Left cardiac atrium (tissue), 4 donors: ENCODE measurements at places on chromosomes 16 and 17.

GRCh38 chr17:16975744-16976625 lies 4.1 kb upstream of the TNFRSF13B start:
- no peak for DNase-seq

- DNase-seq: peak; percentile 63
Measured at GRCh38 chr17:81870131-81870980, 781 bp downstream of the ARHGDIA start.

- peak; percentile 70 for DNase-seq
Measured at GRCh38 chr17:67245073-67245693, at the start of gene HELZ. Gene HELZ (minus strand): TSS chr17:67245196. CDS start chr17:67218804, 26,392 bp downstream.

GRCh38 chr16:17327664-17328335 lies 143.0 kb downstream of the XYLT1 start:
- DNase-seq: no peak

GRCh38 chr17:22221344-22221743 lies 529.0 kb downstream of the KCNJ18 start:
- no peak for DNase-seq

GRCh38 chr17:80414508-80414802 lies 512 bp upstream of the ENDOV start:
- no peak for DNase-seq

DNA sequence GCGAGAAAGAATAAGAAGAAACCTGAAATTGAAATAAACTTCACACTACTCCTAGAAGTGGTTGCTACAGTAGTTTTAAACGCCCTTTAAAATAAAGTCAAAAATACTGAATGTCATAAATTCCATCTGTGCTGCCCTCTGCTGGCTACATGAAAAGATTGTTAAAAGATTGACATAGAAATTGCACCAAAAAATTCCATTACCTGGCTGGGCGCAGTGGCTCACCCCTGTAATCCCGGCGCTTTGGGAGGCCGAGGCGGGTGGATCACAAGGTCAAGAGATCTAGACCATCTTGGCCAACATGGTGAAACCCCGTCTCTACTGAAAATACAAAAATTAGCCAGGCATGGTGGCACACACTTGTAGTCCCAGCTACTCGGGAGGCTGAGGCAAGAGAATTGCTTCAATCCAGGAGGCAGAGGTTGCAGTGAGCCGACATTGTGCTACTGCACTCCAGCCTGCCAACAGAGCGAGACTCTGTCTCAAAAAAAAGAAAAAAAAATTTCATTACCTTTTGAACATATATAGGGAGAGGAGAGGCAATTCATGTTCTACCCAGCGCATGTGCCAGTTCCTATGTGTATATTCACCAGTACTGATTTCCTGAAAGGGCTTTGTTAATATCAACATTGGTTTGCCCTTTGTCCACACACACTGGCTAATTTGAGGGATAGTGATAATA lies 36.5 kb downstream of the CYTH1 start:
- no peak for DNase-seq
